ENCODE measurements at places on chromosomes 7 and 10.

DNA sequence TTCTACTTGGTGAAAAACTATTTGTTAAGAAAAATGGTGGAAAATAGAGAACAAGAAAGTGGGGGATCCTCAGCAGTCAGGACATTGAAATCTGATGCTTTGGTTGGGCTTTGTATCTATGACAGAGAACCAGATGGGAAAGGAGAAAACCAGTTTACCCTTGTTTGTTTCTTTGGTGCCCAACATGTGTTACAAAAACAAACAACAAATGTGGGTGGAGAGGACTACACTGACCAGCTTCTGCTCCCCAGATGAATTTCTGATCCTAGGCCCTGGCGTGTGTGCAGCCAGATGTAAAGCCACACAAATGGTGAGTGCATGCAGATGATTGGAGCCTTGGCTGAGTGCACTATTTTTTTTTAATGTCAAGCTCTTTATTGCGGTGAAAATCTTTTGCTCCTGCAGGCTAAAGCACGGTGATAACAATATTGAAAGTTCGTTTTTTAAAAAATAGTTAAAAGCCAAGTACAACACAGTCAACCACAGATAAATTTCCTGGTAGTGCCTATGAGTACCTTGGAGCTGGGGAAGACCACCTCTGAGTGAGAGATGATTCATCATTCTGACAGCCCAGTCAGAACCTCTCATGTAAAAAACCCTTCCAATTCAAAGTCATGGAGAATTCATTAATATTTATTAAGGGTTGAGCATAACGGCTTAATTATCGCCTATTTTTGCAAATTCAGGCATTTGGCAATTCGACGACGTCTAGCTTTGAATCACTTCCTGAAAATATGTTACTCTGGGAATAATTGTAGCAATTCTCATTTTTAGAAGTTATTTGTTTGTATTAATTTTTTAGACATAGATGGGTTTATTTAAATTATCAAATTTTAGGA lies 163.7 kb downstream of the AGMO start:
- DNase-seq = no peak

- DNase-seq = no peak
Observed at GRCh38 chr10:100653957-100654781, 91.2 kb upstream of the PAX2 start.

DNA sequence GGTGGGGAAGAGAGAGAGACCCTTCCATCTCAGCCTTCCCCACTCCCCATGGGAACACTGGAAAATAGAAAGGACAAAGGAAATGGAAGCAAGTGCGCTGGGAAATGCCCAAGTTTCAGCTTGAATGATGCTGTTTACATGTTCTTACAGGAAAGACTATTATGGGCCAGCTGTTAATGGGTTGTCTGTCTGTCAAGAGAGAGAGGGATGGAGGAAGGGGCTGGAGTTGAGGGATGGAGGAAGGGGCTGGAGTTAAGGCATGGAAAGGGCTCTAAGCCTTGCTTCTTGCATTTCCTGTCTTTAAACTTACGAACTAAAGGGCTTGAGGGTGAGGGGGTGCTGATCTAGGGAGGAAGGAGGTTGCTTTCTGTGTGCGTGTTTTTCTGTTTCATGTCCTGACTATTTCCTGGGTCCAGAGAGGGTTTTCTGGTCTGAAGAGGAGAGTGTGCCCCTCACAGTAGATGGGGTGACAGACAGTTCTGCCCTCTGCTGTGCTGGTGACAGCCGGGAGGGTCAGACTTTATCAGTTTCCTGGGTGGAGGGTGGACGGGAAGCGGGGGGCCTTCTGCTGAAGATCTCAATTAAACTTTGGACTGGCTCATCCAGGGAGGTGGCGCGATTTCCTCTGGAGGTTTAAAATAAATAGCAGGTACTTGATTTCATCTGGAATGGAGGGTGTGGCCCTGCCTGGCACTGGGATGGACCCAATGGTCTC lies 30.5 kb downstream of the GRK5 start:
- DNase-seq = no peak

GRCh38 chr10:33524966-33525365 lies 190.5 kb upstream of the NRP1 start:
- DNase-seq = no peak

- no peak for DNase-seq
Observed at GRCh38 chr7:77710861-77711260, 14.6 kb downstream of the RSBN1L start.

- no peak for DNase-seq
Observed at GRCh38 chr7:31327071-31327470, 13.5 kb downstream of the NEUROD6 start.

DNA sequence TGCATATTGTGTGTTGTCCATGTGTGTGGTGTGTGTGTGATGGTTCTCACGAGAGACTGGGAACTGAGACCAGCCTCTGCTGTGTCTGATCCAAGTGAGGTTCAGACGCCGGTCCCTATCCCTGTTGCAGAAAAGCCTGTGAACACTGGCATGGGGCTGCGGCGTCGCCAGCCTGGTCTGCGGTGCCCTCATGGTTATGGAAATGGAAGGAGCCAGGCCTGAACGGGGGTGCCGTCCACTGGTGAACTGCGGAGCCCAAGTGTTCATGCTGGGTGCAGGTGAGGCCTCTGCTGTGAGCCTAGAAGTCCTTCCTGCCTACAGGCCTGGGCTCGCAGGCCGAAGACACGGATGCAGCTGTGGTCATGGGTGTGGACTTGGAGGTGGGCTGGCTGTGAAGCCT lies 18.7 kb upstream of the NCAPG2 start:
- no peak for DNase-seq

GRCh38 chr7:26447116-26447515 lies 155.5 kb downstream of the SNX10 start:
- DNase-seq = no peak

DNA sequence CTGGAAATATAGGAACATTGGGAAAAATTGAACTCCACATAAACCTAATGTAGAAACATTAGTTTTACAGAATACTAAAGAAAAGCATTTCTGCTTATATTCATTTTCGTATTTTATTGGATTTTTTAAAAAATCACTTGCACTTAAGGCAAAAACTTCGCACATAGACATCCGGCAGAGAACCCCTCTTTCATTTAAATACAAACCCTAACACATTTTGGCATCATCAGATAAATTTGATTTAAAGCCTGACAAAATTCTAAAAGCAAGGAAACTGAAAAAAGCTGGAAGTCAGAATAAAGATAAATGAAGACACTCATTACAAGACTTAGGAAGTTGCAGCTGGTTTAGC lies 396 bp upstream of the EXOC4 start:
- no peak for DNase-seq

- no peak for DNase-seq
Observed at GRCh38 chr7:132402751-132403245, 173.5 kb downstream of the PLXNA4 start.

- no peak for DNase-seq
Observed at GRCh38 chr10:19654576-19654975, 161.7 kb upstream of the PLXDC2 start.

DNA sequence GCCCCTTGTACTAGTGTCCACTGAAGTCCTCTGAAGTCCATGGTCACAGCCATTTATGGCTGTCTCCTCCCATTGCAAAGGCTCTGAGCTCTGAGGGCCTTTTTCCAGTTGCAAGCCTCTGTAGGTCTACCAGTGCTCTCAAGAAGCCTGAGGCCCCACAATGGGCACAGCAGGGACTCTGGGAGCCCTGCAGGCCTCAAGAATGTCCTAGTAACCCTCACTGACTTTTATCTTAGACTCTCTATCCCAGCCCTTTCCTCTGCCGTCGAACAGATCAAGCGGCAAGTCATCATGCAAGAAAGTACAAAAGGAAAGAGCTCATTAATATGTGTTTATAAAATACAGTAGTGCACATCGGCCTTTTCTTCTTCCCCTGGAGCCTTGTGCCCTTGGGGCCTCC lies 23.4 kb downstream of the VWA2 start:
- no peak for DNase-seq

GRCh38 chr7:156662277-156662676 lies 21.7 kb downstream of the RNF32 start:
- DNase-seq = no peak

DNA sequence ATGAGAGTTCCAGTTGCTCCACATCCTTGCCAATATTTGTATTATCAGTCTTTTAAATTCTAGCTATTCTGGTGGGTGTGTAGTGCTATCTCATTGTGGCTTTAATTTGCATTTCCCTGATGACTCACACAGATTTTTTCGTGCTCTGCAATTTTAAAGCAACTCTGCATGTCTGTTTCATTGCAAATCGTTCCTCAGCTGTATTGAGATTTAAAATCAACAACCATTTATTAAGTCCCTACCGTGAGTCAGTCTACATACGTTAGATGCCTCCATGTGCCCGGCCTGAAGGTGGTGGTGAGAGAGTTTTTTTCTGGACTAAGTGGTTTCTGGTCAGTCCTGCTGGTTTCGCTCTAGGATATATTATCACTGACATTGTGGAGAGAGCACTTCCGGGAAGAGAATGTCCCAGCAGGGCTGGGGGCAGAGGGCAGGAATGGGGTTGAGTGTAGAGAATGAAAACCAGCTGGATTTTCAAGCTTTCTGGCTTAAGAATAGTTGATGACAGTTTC lies 8.4 kb upstream of the HYCC1 start:
- DNase-seq = no peak

GRCh38 chr7:4642468-4643203 lies 39.5 kb upstream of the FOXK1 start:
- DNase-seq = no peak

- DNase-seq = no peak
Observed at GRCh38 chr7:115968596-115968995, 62.0 kb downstream of the TFEC start.

GRCh38 chr10:88390041-88390440 lies 193.1 kb downstream of the RNLS start:
- no peak for DNase-seq

DNA sequence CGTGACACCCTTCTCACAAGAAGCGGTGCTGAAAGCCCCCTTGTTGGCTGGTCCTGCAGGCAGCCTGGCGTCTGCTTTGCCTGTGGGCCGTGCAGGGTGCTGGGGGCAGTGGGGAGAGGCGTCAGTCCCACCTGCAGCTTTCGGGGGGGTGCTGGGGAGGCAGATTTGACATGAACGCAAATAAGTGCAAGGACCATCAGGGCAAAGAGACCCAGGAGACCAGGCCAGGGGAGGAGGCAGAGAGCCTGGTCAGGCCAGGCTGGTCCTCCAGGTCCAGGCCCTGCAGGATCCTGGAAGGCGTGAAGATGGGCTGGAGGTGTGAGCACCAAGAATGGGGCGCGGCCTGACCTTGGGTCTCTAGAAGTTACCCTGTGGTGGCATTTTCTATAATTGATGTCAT lies 81.6 kb downstream of the MGMT start:
- no peak for DNase-seq

- DNase-seq = no peak
Observed at GRCh38 chr10:89085153-89085552, 94.6 kb downstream of the FAS start.

GRCh38 chr7:69656890-69657289 lies 58.6 kb downstream of the AUTS2 start:
- DNase-seq = no peak

DNA sequence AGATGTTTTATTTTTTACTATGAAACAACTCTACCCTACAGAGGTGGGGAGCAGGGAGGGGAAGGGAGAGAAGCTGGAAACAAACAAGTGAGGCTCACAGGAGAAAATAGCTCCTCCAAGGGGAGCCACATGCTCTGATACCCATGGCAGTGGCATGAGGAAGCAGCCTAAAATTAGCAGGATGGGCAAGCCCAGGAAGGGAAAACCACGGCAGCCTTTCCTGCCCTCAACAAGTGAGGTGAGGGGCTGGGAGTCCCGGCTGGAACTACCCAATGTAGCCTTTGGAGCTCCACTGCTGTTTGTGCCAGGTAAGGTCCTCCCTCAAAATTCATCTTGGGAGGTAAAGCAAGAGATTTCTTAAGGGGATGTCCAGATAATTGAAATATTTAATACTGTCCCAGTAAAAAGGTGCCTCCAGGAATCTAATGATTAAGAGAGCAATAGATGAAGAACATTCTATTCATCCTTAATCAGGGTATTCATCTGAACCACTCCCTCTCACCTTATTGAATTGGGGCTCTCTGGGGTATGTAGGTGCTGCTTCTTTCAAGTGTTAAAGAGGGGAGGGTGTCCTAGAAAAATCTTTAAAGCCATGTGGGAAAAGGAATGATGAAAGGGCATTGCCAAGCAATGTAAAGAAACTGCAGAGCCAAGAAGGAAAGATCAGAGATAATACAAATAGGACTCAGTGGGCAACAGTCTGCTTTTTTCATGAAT lies 12.8 kb upstream of the HERC4 start:
- DNase-seq = no peak

DNA sequence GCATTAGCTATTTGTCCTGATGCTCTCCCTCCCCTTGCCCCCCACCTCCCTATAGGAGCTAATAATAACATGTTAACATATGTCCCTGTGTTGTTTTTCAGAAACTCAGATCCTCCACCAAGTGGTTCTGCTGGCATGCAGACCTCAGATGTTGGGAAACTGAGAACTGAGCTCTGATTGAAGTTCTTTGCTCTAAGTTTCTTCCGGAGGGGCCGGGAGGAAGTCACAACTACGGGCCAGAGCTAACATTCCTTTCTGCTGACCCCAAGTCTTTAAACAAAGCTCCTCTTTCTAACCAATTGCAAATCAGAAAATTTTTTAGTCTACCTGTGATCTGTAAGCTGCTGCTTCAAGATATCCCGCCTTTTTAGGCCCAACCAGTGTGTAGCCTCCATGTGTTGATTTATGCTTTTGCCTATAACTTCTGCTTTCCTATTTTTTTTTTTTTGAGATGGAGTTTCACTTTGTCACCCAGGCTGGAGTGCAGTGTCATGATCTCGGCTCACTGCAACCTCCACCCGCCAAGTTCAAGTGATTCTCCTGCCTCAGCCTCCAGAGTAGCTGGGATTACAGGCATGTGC lies 66.6 kb downstream of the LYZL1 start:
- no peak for DNase-seq

GRCh38 chr7:25122373-25122772 lies 2.7 kb downstream of the CYCS start:
- DNase-seq = no peak

DNA sequence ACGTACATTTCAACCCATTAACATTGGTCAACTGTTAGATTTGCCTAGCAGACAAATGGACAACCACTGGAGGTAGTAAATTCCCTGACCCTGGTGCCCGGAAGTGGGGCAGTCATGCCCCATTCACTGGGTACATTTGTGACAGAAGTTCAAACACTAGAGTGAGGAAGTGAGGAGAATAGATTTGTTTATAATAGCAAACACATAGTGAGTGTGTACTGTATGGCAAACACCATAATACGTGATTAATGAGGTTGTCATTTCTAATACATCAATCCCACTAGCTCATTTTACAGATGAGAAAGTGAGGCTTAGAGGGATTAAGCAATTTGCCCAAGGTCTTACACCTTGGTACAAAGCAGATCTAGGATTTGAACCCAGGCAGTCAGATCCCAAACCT lies 181.9 kb upstream of the MKLN1 start:
- DNase-seq = no peak

DNA sequence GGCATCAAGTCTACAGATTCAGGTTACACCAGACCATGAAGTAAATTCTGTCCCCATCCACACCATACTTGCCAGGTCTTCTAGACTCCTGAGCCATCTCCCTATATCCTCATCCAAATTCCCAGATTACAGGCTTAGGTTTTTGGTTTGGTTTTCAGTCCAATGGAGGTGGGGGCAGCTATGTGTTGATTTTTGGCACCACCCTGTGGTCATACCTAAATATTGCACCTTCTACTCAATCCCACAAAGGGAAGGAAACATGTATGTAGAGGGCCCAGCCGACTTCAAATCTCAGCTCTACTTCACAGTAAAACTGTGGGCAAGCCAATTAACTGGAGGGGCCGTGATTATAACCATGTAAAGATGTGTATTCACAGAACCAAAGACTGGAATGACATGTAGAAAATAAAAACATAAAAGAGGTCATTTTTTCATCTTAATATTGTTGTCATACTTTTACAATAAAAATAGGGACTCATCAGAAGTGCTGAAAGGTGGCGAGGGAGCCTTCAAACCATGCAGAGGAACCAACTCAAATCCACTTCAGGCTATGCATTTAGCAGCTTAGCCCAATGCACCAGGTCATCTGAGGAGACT lies 19.8 kb downstream of the ERCC6 start:
- DNase-seq = no peak

Data from CD8-positive, alpha-beta T cell (primary cell).